ENCODE measurements at places on chromosomes 6 and 20.
A peak's percentile ranks its signal among the peaks of the same experiment; 100 is the strongest.

- no peak for DNase-seq
Measured at GRCh38 chr6:98924647-98925046, 23.1 kb downstream of the FBXL4 start.

- DNase-seq = no peak
Measured at GRCh38 chr6:140041056-140041455, 666.6 kb upstream of the CITED2 start.

DNA sequence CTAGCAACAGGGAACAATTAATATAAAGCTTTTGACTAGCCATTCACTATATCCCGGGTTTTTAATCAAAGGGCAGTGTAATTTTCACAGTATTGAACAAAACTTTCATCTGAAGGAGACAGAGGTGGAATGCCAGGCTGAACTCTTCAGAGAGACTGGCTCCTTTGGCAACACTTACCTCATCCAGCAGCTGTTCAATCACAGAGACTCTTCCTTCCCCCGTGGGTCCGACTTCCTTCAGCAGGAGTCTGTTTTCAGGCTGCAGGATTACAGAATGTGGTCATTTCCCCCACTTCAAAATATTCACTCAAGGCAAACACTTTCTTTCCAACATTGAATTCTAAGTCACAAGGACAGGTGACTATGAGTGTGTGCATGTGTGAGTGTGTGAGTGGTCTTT, 76.6 kb downstream of the DZANK1 start:
- DNase-seq = no peak

DNA sequence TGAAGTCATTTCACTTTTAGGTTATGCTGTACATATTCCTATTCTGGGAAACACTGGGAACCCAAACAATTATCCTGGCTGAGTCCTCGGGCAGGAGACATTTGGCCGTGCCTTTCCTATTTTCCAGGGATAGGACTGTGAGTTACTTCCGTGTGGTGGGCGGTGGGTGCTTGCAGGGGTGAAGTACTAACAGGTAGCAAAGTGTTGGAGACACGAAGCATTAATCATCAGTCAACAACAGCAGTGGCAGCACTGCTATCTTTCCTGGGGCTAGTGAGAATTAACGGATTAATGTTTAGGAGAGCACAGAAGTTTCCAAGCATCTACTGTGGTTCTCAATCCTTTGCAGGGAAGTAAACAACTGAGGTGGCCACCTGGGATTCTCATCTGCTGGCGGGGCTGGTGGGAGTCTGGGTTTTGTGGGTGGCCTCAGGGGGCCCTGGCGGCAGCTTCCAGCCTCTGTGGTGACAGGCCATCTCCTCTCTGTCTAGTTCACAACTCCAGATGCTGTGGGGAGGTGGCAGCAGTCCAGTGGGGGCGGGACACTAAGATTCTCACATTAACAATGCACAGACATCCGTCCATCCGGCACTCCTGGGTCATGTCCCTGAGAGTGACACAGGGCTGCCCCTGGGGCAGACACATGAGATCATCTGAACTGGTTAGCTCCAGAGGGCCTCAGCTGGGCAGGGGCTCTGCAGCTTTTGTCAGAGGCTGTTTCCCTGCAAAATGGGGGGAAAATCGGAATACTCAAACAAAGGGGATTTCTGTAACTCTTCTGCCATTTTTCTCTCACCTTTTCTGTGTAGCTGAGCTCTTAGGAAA, 90.9 kb downstream of the GJA10 start:
- peak; percentile 31 for DNase-seq

GRCh38 chr6:39995633-39996032, 61.4 kb upstream of the MOCS1 start:
- no peak for DNase-seq

GRCh38 chr6:37029249-37029971, 24.0 kb downstream of the FGD2 start:
- peak; percentile 58 for DNase-seq

- DNase-seq = no peak
Measured at GRCh38 chr6:91580635-91581034, 993.8 kb upstream of the MAP3K7 start.

- DNase-seq = no peak
Measured at GRCh38 chr20:12597551-12597950, 411.2 kb upstream of the SPTLC3 start.

DNA sequence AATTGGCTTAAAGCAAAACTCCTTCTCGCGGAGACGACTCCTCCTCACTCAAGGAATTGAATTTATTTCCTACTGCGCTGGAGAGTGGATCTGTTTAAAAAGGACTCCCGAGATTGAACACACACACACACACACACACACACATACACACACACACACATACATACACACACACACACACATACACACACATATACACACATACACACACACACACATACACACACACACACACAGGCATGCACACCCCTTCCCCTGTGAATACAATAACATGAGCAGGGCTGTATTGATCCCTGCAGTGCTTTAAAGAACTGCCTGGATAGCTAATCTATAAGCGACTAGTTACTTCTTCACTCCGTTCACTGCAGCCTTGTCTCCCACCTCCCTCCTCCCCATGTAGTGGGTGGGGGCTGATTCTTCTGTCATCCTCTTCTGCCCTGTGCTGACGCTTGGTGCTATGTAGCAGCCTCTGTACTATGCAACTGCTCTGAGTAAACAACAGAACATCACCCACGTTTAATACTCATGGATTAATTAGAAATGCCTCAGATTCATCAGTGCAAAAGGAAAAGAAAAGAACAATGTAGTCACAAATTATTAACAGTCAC, 549.0 kb downstream of the CDH26 start:
- DNase-seq = no peak

- no peak for DNase-seq
Measured at GRCh38 chr20:39568109-39568508, 606.0 kb downstream of the DHX35 start.

DNA sequence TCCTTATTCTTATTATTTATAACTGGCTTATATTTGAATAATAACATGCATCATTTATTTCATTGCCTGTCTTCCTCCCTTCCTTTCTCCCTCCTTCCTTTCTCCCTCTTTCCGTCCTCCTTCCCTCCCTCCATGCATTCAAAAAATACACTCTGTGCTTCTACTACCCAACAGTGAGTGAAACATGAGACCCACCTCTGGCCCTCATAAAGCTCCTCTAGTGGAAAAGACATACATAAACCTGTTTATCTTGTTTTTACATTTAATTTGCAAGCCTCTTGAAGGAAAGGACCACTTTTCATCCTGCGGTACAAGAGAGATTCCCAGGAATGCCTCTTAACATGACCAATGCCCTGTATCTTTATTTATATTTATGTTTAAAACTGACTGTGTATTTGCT, 21.8 kb upstream of the ISM1 start:
- DNase-seq = no peak

DNA sequence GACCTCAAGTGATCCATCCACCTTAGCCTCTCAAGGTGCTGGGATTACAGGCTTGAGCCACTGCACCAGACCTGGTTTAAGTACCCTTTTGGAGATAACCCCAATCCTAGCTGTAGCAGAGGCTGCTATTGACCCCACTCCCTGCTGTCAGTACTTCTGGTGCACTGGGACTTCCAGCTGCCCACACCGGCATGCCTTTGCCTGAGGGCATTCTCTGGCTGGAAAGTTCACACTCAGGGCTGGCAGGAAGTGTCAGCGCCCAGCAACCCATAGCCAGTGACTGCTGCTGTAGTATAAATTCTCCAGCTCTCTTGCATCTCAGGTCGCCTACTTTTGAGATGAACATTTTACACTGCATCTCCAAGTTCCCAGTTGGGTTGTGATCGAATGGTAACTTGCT, 75.3 kb downstream of the UTRN start:
- peak; percentile 14 for DNase-seq

DNA sequence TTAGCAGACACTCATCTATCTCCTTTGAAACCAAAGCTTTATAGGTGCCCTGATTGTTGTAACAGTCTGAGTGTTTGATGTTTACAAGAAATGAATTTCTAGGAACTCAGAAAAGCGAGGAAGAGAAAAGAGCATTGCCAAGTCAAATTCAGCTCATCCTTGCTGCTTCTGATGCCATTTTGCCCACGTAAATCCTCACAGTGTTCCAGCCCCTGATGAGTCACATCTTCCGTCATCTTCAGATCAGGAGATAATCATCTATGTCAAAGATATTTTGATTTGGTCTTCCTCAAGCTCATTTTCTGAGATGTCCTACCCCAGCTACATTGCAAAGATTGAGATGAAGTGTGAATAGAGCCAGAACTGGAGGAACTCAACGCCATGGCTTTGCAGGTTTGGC, 426.2 kb downstream of the BMP2 start:
- no peak for DNase-seq

GRCh38 chr6:72824833-72825232, 203.0 kb downstream of the KCNQ5 start:
- no peak for DNase-seq

GRCh38 chr20:57525328-57526086, 567 bp upstream of the CTCFL start:
- no peak for DNase-seq

GRCh38 chr6:20791944-20792343, 257.7 kb downstream of the CDKAL1 start:
- no peak for DNase-seq

- no peak for DNase-seq
Measured at GRCh38 chr6:12595161-12595811, 121.3 kb upstream of the PHACTR1 start.

DNA sequence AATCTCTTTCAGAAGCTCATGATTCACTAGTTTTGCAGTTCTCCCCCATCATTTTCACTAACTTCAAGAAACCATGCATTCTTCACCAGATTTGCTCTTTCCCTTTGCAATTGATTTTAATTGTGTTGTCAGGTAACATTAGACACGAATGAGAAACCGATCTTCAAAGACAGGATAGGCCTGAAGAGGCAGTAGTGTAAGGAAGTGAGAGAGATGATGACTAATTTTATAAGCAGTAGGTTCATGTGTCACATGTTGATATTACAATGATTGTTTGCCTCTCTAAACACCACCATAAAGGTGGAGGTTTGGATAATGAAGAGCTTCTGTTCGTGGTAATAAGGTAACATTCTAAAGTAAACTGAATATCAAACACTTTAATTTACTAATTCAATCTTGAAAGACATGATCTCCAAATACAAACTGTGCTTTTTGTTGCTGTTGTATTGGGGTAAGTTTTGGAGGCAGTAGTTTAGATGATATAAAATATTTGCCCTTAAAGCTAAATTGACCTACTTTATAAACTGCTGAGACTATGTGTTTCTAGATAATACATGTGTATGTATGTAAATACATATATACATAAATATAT, 207.2 kb downstream of the PHACTR1 start:
- no peak for DNase-seq

DNA sequence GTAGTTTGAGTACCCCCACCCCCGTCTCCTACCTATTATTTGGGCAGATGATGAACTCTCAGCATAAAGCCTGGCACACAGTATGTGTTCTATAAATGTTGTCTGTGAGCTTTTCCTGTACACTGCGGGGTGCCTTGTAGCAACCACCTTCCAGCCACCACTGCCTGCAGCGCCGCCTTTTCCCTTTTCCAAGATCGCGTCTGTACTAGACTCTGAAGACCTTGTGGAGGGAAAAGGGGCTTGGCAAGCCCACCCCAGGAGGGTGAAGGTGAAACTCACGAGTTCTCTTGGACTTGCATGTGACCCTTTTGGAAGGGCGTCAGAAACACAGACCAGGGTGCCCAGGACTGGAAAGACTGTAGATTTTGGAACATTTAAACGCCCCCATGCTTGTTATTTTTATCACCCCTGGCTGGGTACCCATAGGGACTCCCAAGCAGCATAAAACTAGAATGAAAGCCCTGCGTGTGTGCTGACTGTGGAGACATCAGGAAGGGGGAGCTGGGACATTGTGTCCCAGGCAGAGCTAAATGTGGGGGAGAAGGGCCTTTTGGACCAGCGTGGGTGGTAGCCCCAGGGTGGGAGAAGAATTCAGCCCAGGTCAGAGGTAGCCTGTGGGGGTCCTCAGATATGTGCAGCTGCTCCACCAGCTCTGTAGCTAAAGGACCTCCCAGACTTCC, 8.3 kb downstream of the BAK1 start:
- DNase-seq = no peak

- no peak for DNase-seq
Measured at GRCh38 chr6:166611631-166612030, 15.4 kb downstream of the RPS6KA2 start.

DNA sequence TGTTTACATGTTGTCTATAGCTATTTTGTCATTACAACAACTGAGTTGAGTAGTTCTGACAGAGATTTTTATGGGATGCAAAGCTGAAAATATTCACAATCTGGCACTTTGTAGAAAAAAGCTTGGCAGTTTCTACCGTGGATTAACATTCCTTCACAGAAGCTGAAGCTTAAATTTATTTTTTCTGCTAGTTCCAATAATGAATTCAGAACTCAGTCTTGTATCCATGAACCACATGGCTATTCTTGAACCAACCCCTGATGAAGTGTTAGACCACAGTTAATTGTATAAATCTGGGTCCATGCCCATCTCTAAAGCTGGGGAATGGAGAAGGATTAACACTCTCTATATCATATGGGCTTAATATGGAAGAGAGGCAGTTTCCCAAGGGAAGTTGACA, 743.8 kb upstream of the FLRT3 start:
- DNase-seq = no peak

- no peak for DNase-seq
Measured at GRCh38 chr6:52591832-52592231, 15.0 kb upstream of the TRAM2 start.

GRCh38 chr6:42366999-42367352, 84.8 kb downstream of the TRERF1 start:
- DNase-seq = no peak

GRCh38 chr20:40938020-40938419, 90.6 kb upstream of the TOP1 start:
- no peak for DNase-seq

- no peak for DNase-seq
Measured at GRCh38 chr20:7843613-7844012, 96.6 kb downstream of the HAO1 start.

DNA sequence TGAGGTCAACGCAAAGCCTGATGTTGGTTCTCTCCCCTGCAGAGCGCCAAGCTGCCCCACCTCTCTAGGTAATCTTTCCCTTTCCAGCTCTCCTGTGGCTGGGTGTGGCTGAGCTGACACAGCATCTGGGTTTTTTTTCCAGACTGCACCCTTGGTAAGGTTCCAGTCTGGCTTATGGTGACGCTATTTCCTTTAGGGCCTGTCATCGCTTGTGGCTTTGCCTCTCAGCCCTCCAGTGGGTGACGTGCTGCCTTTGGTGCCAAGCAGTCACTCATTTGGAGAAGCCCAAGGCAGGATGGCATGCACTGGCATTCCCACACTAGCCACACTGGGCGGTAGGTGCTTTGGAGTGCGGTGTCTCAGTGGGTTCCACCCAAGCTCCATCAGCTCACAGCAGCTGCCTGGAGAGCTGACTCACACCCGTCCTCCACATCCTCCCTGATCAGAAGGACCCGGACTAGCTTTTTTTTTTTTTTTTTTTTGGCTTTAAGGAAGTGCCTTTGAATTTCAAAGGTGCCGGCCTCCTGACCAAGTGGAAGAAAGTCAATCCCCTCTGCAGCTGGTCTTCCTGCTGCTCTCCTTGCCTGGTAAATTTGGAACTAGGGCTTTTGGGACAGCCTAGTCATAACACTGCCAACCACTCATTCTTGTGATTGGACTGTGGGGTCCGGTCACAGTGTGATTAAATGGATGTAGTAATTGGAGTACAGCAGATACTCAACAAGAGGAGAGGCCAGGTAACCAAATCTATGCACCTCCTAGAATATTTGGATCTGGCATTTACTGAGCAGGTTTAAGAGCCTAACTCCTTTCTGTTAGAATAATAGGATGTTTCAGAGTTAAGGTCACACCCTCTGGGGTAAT, 153.6 kb downstream of the CD83 start:
- DNase-seq = no peak

Data from neural crest cell (in vitro differentiated cells).